ENCODE measurements at places on chromosomes 2 and 18.

GRCh38 chr2:217792626-217793527 lies 209.9 kb downstream of the TNS1 start:
- no peak for DNase-seq

GRCh38 chr2:100660851-100661584 lies 98.2 kb downstream of the PDCL3 start:
- DNase-seq: no peak

DNA sequence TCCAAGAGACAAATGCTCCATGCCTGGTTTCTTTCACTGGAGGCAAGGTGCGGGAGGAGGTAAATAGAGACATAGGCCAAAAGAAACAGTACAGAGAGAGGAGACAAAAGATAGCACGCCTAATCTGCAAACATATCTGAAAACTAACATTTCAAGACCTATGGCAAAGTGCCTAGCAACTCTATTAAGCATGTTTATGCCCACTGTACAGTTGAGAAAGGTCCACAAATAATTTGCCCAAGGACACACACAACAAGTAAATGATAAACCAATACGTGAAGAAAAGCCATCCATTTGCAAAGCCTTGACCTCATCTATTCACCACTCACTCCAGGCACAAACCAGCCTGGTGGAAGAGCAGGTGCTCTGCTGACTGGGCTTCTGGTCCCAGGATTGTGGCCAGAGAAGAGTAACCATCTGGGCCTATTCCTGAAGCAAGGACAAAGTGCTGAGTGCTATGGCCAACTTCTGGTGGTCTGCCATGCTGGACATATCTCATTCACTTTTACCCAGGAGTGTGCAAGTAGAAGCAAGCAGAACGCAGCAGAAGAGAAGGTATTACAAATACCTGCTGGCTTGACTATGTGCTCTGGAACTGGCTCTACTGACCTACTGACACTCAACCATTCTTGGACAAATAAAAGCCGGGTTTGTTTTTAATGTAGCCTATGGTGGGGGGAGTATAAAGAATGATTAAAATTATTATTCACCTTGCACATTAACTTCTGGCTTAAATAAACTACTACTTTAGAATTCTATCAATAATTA lies 25.3 kb downstream of the TMEM131 start:
- no peak for DNase-seq

GRCh38 chr2:78355967-78356366 lies 669.5 kb upstream of the REG3G start:
- DNase-seq: no peak

GRCh38 chr2:72834596-72834995 lies 8.8 kb upstream of the EXOC6B start:
- DNase-seq: no peak

DNA sequence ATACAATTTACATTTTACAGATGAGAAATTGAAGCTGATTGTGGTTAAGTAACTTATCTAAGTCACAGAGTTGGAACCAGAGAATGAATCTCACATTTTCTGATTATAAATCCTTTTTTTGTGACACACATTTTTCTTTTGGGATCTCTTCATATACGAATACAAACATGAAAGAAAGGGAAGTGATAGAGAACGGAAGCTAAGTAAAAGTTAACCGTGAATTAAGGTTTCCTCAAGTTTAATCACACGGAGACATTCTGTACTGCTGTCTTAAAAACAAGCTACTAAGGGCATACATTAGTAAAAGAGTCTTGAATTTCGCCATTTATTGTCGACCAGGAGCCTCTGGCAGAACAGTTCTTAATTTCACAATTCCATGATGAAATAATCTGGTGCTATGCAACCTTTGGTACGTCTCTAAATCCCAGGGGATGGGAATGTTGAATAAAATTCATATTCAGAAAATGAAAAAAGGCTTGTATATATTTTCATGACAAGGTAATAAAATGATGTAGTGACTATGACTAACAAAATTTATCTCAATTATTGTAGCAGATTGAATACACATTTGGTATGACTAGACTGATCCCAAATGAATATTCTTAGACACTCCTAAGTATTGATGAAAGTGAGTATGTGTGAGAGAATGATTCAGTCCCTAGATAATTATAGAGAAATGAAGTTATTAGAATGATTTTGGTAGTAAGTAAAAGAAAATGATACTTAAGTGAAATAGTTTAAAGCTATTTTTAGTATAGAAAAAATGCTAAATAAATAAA lies 40.3 kb upstream of the ZSWIM2 start:
- DNase-seq: no peak

DNA sequence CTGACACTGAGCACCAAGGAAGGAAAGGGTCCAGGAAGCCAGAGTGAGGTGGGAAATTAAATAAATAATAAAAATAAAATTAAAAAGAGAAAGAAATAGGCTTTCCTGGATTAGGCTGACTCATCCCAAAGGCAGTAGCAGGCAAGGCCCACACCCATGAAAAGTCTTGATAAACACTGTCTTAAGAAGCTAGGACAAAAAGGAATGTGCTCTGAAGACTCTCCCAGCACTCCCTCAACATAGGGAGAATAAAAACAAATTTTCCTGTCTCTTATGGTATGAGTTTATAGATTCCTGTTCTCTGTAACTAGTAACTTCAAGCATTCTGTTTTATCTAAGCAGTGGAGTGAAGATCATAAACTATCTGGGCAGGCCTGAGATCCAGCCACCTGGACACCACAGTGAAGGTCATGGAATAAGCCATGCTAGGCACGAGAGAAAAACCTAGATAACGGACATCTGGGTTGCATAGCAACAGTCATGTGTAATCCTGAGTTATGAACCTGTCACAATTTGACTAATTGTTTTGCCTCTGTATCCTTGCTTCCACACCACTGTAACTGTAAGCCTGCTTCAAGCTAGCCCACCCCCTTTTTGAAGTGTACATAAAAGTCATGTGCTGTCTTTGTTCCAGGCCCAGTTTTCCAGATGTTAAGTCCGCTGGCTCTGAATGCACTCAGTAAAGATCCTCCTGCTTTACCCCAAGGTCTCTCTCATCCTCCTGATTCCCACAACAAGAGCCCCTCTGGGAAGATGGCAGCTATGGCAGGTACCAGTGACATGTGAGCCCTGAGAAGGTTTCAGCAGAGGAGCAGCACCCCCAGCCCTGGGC lies 107.8 kb downstream of the NDUFA10 start:
- no peak for DNase-seq

- no peak for DNase-seq
Observed at GRCh38 chr2:217412721-217413120, 552.9 kb upstream of the TNP1 start.

DNA sequence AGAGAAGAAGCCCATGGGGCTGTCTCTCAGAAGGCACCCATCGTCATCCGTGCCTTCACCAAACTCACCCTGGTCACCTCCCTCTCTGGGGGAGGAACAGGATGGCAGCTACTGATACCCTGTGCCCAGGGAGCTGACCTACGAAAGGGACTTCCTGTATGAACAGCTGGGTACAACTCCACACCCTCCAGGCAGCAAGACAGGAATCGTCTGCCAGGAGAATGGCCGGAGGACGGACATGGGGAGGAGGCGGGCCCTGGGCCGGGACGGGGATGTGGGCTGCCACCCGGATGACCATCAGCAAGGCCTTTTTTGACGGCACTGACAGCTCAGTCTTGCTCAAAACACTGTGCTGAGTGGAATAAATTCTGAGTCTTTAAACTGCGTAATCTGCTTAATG lies 243.6 kb downstream of the HDAC4 start:
- DNase-seq: no peak

- no peak for DNase-seq
Observed at GRCh38 chr18:3319399-3319798, 57.5 kb downstream of the MYL12B start.

DNA sequence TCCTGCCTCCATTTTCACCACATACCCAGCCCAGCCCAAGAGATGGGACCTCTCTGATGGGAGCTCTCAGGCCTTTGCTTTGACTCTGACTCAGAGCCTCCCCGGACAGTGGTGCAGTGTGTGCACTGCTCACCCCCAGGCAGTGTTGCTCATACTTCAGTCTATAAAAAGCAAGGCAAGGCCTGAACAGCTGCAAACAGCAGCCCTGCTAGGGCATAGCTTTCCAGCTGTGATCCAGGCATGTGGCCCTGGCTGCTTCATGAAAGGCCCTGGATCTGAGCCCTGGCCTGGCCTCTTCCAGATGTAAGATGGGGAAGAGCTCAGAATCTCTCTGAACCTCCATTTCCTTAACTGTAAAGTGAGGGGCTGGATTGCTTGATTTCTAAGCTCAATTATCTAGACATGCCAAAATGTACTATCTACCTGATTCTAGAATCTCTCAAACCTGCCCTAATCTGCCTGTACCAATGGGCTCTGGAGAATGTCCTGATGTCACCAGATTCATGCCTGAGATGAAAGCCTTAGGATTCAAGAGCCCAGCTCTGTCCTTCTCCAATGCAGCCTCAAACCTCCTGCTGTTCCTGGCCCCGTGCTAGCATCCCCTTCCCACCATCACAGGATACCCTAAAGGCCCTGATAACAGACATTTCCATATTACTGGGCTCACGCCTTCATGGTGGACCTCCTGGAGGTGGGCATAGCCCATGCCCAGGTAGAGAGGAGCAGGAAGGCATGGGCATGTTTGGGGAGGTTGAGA lies 206.9 kb downstream of the ARL4C start:
- DNase-seq: no peak

- no peak for DNase-seq
Observed at GRCh38 chr2:62727259-62727867, 21.9 kb downstream of the EHBP1 start.

DNA sequence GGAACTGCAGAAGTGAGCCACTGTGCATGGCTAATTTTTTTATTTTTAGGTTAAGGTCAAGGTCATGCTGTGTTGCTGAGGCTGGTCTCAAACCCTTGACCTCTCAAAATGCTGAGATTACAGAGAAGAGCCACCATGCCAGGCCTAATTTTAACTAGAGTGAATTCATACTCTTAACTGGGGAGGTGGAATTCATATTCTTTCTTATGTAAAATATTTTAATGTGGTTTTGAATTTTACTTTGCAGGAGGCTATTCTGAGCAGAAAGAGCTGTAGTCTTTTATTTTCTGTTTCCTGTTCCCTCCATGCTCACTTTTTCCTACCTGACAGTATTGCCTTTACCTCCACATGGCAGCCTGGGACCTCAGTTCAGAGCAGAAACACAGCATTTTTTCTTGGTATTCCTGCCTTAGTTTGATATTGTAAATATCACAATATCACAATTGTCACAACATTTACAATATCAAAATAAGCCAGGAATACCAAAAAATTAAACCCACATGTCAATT lies 37.1 kb upstream of the CCNYL1 start:
- DNase-seq: no peak

DNA sequence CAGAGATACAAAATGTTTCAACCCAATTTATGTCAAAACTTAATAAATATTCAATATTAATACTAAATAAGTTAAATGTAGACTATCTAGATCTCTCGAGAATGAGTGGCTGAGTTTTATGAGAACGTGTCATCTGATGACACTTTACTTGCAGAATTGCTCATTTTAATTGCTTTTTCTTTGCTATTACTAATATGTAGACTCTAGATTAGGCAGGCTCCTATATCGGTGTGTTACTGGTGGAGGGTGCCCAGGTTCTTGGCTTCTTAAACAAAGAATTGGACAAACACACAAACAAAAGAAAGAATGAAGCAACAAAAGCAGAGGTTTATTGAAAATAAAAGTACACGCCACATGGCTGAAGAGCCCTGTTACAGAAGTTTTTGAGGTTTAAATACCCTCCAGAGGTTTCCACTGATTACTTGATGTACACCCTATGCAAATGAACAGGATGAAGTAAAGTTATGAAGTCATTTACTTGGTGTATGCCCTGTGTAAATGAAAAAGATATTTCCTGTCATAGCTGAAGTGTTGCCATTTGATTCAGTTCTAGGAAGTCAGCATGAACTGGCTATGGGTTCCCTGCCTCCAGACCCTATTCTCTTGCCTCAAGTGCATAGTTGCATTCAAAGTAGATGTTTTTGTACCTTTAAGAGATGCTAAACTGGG lies 122.9 kb upstream of the ITGA4 start:
- DNase-seq: no peak

DNA sequence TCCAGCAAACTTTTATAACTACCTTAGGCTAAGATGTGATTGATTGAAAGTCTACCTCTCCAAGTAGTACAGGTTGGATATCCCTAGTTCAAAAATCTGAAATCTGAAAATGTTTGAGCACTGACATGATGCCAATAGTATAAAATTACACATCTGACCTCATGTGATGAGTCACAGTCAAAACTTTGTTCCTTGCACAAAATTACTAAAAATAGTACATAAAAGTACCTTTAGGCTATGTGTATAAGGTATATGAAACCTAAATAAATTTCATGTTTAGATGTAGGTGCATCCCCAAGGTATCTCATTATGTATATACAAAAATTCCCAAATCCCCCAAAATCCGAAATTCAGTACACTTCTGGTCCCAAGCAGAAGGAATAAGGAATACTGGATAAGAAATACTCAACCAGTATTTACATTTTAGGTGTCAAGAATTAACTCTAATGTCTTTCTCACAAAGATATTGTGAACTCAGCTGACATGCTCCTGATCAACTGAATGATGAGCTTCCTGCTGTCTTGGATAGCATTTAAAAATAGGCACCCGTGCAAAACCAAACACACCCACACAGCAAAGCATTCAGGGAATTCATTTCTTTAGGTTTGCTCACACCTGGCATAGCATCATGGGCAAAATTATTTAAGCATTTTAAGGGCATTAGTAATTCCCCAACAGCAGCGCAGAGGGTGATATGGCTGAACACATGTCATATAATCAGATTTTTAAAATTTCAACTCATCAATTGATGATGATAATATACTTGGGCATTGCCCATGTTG lies 497.4 kb upstream of the MEIS1 start:
- no peak for DNase-seq

GRCh38 chr18:57544936-57545660 lies 41.4 kb downstream of the FECH start:
- DNase-seq: no peak

DNA sequence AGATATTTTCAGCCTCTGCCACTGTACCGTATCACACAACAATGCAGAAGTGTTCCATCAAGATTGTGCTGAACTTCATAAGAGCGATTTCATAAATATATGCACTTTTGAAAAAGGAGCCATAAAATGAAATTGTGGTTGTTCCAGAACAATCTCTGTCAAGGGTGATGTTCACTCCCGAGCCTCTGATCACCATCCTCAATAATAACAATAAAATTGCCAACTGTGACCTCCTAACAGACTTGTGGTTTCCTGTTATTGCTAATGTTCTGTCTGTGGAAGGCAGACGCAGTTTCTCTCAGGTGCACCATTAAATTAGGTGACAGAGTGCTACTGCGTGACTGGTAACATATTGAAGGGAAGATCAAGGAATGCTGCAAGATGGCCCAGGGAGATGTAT lies 383.7 kb downstream of the SOCS6 start:
- DNase-seq: no peak

Measured in AG09319 (cell line).